ENCODE measurements at places on chromosomes 3 and 15. TPM values are rescaled to one million over a fixed set of nuclear protein-coding genes. Genes with fewer than 3 reads are reported as not detected.

DNA sequence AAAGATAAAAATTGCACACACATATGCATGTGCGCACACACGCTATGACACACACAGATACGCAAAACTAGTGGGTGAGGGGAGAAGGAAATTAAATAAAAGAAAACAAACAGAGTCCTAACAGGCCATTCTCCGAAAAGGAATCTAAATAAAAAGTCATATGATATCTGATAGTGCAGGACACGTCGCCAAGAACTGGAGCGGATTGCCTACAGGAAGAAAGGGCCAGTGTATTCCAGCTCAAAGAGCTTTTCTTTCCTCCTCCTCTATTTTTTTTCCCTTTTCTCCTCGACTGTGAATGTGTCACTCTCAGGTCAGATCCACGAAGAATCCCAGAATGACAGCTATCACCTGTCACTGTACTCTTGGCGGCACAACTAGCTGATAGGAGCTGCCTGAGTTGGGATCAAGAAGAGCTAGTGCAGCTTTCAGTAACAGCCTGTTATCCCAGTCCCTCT is 157.8 kb downstream of the TIGIT start:
- DNase-seq: no peak

GRCh38 chr15:70238917-70239316 is 141.2 kb upstream of the TLE3 start:
- DNase-seq: no peak

CHRFAM7A gene
- total RNA-seq: not detected

- DNase-seq: peak; percentile 39
Measured at GRCh38 chr3:177777699-177778098, 580.4 kb upstream of the TBL1XR1 start.

ISLR gene
- total RNA-seq: 10.5 TPM

DNA sequence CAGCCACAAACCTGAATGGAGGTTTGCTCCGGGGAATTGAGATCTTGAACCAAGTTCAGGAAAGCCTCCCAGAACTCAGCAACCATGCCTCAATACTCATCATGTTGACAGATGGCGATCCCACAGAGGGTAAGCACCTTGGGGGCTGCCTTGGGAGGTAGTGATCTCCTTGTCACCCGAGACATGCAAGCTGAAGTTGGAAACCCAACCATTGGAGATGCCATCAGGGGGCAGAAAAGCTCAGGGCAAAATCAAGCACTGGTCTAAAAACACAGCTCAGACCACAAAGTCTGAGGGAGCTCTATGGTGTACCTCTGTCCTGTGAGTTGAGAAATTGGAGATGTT is 5.8 kb downstream of the ITIH1 start:
- no peak for DNase-seq

LRRC34 gene
- 0.26 TPM for total RNA-seq

DNA sequence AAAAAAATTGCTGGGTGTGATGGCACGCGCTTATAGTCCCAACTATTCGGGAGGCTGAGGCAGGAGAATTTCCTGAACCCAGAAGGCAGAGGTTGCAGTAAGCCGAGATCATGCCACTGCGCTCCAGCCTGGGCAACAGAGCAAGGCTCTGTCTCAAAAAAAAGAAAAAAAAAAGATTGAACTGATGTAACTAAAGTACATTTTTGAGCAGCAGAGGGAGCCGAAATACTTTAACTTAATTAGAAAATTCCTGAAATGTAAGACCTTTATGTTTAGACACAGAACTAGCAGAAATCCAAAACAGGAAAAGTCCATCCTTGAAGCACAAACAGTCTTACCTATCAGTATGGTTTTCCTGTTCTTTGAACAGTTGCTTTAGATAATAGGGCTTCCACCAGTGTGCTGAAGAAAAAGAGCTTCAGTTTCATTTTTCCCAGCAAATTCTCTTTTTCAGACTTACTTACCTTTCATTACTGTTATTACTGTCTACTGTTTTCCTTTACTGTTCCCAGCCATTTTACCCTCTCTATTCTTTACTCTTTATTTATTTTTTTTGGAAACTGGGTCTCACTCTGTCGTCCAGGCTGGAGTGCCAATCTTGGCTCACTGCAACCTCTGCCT is 33.4 kb upstream of the ZNF609 start:
- DNase-seq: no peak

- DNase-seq: no peak
Measured at GRCh38 chr15:90008607-90009006, 7.5 kb downstream of the ZNF710 start.
